ENCODE measurements at places on chromosomes 2 and 18.

GRCh38 chr2:190599073-190599472, 49.8 kb upstream of the NAB1 start:
- DNase-seq, result no peak

- no peak for DNase-seq
Observed at GRCh38 chr2:7281231-7282201, 364.3 kb downstream of the RNF144A start.

GRCh38 chr2:72090781-72091482, 56.7 kb downstream of the CYP26B1 start:
- no peak for DNase-seq

GRCh38 chr2:121316986-121317385, 32.0 kb upstream of the TFCP2L1 start:
- DNase-seq, result no peak

DNA sequence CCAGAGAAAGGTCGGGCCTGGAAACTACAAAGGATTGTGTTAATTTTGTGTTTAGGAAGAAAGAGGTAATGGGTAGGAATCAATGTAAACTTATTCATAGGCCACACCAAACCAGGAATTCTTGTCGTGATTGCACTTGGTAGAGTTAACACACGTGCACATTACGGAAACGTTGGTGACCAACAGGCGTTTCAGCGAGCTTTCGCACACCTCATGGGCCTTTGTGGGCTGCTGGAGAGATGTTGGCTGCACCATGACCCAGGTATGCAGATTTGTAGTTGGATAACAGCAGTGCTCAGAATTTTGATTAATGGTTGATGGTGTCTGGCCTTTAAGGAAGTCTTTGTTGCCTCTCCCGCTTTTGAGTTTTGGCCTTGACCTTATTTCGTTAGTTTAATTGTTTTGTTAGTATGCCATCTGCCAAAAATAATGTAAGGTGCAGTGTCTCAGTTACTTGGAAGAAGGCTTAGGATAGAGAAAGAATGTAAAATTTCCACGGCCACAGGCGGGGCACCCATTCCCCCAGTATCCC, 1.9 kb downstream of the ZNF236 start:
- DNase-seq, result no peak

DNA sequence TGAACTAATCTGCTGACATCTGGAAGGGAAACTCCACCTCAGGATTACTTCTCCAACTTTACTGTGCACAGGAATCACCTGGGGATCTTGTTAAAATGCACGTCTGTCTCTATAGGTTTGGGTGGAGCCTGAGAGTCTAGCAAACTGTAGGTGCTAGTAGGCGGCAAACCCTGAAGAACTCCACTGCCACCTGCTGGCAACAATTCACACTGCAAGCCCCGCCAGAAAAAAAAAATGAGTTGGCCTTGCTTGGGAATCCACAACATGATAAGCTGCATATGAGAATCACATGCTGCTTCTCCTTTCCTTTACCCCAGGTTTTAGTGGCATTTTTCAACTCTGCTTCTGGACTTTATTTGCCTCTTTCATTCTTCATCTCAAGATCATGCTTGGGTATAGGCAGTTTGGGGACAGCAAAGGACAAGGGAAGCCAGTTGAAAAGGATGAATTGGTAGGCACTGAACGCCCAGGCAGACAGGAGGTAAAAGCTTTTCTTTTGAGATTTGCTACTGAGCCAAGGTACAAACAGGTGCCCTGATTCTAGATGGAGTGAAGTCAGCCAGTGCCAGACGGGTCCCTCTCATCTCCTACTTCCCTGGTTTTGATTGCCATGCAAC, 88.8 kb downstream of the VIT start:
- DNase-seq, result peak; percentile 61

- DNase-seq, result no peak
Observed at GRCh38 chr2:5777131-5777535, 84.9 kb downstream of the SOX11 start.

GRCh38 chr2:118056165-118056534, 32.1 kb upstream of the INSIG2 start:
- no peak for DNase-seq

DNA sequence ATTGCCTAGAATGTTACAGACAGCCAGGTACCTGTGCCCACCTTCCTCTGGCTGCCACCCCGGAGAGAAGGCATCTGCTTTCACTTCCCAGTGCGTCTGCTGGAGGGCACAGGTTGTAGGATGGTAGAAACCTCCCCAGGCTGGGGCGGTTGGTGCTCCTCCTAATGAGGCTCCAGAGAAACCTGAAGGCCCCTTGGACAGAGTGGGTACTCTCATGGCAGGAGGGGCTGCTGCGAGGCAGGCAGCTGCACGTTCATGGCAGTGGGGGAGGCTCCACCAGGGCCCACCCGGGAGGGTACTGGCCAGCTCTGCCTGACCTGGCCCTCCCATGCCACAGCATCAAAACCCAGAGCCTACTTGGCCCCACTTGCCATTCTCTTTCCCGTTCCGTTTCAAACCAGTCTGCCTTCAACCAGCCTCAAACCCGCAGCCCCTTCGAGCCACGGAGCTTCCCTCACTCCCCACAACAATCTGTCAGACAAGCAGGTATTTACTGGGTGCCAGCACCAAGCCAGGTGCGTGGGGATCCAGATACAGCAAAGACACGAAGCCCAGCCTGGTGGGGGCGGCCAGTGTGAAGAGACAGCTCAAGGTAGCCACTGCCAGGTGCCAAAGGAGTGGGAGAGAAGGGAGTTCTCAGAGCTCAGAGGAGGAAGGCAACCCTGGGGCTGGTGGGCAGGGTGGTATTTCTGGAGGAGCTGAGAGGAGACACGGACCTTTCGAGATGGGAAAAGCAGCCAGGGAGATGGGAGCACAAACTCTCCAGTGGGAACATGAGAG, 229.6 kb downstream of the LOXHD1 start:
- no peak for DNase-seq

DNA sequence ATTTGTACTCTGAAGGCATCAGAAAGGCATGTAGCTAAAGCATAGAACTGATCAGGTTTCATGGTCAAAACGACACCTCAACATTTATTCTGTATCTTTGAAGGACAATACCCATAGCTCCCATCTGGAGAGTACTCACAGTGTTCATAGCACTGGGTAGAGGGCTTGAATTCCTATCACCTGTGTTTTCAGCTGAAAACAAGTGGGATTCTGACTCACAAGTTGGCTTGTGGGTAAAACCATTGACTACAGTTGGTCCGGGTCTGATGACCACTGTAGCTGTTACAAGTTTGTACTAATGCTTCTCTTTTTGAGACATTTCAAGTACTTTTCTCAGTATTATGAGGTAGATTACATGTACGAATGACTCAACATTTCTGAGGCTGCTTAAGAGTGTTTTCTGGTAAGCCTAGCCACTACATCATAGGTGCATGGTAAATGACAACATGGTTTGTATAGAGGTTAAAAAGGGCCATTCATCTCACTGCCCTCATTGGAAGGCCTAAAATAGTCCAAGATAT, 68.6 kb upstream of the PELI1 start:
- no peak for DNase-seq

DNA sequence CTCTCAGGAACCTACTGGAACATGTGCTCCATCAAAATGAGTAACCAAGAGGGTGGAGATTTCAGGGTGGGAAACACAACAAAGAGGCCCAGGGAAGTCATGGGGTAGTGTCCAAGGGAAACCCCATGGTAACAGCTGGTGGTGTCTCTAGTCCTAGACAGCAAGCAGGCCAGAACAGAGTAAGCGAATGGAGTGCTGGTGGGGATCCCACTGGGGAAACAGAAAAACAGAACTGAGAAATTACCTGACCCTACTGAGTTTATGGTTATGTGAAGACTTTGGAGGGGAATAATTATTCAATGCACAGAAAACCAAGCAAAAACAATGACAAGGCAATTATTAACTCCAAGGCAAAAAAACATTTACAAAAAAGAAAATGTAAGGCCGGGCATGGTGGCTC, 16.9 kb downstream of the ERCC3 start:
- DNase-seq, result no peak

GRCh38 chr2:28648671-28649395, 102.8 kb upstream of the PPP1CB start:
- no peak for DNase-seq

DNA sequence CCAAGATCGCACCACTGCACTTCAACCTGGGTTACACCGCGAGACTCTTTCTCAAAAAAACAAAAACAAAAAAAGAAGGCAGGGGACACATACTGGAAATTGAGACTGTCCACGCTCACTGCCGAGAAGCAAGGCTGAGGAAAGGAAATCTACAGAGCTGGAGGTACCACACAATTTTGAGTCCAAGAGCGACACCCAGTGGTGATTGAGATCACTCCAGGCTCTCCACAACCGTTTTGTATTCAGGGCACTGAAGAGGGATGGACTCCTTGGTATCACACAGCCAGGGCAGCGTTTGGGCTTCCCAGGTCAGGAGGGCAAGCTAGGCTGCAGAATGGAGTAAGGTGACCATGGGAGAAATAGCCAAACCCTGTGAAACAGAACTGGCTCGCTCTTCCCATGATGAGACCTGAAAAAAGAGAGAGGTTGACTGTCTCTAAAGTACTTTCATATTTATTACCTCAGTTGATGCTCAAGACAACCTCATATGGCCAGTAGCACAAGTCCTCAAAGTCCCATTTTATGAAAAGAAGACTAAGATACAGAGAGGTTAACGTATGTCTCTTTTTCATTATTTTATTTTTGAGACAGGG, 74.5 kb upstream of the YPEL5 start:
- peak; percentile 54 for DNase-seq

DNA sequence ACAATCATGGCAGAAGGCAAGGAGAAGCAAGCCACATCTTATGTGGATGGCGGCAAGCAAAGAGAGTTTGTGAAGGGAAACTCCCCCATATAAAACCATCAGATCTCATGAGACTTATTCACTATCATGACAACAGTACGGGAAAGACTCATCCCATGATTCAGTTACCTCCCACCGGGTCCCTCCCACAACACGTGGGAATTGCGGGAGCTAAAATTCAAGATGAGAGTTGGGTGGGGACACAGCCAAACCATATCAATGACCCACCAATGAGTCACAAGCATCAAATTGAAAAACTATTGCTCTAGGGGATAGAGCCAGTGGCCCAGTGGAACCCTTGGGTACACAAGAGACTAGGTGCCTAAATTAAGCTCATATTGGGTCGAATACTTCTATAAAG, 157.4 kb downstream of the FBXO15 start:
- no peak for DNase-seq

DNA sequence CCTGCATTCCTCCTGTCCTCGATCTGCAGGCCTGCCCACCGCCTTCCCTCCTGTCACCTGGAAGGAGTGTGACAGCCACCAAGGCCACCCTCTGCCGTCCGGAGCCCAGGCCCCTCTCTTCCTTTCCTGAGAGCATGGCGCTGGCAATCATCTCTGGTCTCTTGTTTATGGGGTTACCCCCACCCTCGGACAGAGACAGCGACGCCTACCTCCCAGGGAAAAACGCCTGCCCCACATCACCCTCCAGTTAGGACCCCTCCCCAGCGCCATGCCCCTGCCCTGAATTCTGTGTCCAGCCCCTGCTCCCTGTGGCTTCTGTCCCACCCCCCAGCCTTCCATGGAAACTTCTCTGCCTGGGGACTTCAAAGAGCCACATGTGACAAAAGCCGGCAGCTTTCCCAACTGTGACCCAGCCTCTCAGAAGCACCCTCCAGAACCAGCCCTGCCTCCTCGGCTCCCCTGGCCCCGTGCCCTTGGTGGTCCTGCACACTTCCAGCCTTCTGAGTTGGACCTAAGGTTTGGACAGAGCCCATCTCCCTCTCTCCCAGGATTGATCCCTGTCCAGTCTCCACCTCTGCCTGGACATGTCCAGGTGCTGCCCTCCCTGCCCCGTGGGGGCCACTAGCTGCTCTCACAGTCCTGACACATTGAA, 145.0 kb upstream of the HDAC4 start:
- no peak for DNase-seq

DNA sequence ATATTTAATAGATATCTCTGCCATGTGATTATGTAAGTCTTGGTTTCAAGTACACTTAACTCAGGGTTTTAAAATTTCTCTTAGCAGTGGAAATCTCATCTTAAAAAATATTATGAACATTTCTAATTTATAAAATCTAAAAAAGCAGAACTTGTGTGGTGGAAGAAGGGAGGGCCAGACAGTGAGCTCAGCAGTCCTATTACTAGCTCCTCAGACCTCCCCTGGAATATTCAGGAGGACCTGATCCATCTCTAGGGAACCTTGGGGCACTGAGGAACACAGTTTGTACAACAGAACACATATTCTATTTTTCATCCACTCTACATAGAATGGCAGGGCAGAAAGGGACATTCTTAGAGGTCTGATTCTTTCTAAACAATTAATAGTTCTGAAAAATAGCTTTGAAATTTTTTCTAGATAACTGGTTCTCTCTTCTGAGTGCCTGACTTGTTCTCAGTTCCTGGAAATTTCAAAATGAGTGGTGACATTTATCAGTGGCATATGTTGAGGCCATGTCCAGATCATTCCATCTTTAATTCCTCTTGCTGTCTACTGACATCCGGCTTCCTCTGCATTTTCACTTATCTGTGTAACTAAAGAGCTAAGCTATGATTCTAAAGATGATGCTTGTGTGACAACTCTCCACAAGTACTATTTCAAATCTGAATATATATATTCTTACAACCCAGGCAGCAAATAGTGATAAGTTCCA, 8.2 kb upstream of the MAP4K4 start:
- no peak for DNase-seq

DNA sequence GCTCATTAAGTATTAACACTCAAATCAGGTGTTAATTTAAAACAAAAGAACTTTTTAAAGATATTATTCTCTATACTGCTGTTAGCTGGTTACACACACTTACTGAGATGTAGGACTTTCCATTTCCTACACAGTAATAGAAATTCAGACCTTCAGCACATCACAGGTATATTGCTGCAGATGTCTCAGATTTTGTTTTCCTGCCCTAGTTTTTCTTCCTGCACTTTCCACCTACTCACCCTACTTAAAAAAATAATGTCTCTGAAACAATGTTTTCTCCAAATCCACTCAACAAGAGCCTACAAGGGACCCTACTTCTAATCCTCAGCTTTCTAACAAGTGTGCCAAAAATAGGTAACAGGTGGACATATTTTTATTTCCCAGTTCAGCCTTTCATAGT, 43.9 kb downstream of the DYM start:
- no peak for DNase-seq

Data from hematopoietic multipotent progenitor cell treated with erythropoietin and hydrocortisone succinate and interleukin-3 and kit ligand, for 17 days (in vitro differentiated cells).